ENCODE measurements at places on chromosomes 3 and 15. TPM values are rescaled to one million over a fixed set of nuclear protein-coding genes. Genes with fewer than 3 reads are reported as not detected.

DNA sequence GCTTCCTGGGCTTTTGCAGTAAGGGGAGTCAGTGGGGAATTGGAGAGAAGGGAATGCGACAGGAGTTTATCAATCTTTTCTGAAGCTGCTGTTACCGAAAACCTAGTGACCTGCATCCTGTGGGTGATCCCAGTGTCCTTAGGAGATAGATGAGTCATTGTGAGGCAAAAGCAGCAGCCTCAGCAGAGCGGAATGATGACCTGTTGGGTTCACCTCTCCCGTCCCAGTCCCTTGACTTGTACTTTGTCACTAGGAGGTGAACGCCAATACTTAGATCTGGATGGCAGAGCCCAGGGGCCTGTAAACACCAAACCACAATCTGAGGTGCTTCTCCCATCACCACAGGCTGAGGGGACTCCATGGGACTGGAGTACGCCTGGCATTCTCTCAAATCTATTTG lies 17.9 kb downstream of the CDAN1 start:
- no peak for DNase-seq

GRCh38 chr15:79680720-79681119 lies 216.1 kb downstream of the MTHFS start:
- DNase-seq = no peak

GRCh38 chr3:55481744-55482495 lies 5.2 kb downstream of the WNT5A start:
- no peak for DNase-seq

- DNase-seq = no peak
Observed at GRCh38 chr15:69490356-69491037, 37.9 kb downstream of the RPLP1 start.

DNA sequence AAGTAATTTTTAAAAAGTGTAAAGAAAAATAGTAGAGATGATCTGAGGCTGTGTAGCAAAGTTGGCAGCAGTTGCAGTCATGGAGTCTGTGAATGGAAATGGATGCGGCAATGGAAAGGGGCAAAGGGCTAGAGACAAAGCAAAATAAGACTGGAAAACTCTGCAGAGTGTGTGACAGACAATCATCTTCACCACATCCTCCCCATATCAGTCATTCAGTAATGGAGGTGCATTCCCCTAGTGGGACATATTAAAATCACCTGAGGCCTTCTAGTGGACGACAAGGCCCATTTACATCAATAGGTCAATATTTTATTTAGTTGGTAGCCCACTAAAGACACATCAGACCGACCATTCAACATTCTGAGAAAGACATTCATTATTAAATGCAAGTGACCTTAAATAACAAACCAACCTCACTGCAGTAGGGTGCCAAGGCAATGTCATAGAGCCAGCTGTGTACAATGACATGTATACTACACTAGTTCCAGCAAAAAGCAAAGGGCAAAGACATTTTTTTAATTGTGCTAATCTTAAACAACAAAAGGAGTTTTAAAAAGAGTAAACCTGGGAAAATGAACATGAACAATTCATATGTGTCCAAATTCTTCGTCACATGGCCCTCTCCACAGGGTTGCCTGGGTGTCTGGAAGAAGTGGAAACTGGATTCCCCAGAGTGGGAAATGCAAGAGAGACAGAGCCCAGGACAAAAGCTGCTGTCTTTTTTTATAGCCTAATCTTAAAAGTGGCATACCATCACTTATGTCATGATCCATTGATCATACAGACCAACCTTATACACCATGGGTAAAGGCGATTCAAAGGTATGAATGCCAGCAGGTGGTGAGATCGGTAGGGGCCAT lies 15.6 kb upstream of the RAP2B start:
- no peak for DNase-seq

GRCh38 chr3:177642804-177643125 lies 445.5 kb upstream of the TBL1XR1 start:
- no peak for DNase-seq

- DNase-seq = no peak
Observed at GRCh38 chr3:123281406-123281805, 79.7 kb downstream of the SEC22A start.

- no peak for DNase-seq
Observed at GRCh38 chr3:127790882-127791183, 31.5 kb downstream of the MGLL start.

- no peak for DNase-seq
Observed at GRCh38 chr3:21508246-21508645, 242.8 kb downstream of the ZNF385D start.

DNA sequence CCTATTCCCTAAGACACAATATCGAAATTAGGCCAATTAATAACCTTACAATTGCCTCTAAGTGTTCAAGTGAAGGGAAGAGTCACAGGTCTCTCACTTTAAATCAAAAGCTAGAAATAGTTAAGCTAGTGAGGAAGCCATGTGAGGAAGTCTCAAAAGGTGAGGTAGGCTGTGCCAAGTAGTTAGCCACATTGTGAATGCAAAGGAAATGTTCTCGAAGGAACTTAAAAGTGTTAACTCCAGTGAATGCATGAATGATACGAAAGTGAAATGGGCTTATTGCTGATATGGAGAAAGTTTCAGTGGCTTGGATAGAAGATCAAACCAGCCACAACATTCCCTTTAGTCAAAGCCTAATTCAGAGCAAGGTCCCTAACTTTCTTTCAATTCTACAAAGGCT lies 59.1 kb downstream of the KLF13 start:
- no peak for DNase-seq

- peak; percentile 61 for DNase-seq
Observed at GRCh38 chr3:38579551-38580449, 69.7 kb downstream of the SCN5A start.

The FBXW12 gene
- not detected for total RNA-seq

The PLCH1 gene
- total RNA-seq = 0.85 TPM

The FAIM gene
- 3.1 TPM for total RNA-seq

The CILP gene
- 7.3 TPM for total RNA-seq

The SYNPR gene
- total RNA-seq = 0.93 TPM

The LOXL1 gene
- 31.9 TPM for total RNA-seq

The SOX14 gene
- not detected for total RNA-seq

Measured in left ventricle myocardium inferior (tissue), 1 donor.